Activated CD4-positive, alpha-beta T cell treated with anti-CD3 and anti-CD28 coated beads for 24 hours (primary cell): ENCODE measurements at places on chromosomes 2 and 18.

DNA sequence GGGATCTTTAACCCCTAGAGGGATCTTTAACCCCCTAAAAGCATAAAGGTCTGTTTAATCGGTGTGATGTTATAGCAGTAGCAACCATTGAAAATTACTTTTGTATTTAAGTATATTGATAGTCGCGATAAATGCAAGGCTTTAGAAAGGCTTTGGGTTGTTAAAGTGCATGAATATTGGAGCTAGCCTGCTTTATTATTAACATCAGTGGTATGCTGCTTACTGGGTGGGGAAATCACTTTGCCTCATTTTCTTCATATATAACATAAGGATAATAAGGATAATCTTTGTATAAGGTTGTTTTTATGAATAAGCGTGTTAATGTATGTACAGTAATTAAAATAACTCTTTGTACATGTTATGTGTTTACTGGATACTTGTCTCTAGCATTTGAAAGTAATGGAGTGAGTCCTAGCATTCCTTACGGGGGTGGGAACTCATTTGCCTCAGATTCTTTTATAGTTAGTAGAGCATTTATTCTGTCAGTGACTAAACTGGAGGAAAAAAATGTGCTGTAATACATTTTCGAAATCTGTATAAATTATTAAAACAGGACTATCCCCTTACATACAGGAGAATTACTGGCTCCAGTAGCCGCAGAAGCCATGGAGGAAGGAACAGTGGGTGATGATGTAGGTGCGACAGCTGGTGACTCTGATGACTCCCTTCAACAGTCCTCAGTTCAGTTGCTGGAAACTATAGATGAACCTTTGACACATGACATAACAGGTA is 122.2 kb downstream of the BIRC6 start:
- no peak for DNase-seq

- DNase-seq = no peak
These were observed 65.4 kb downstream of the TACR1 start for GRCh38 chr2:75133621-75134570.

GRCh38 chr2:1528273-1529064 is 115.2 kb downstream of the TPO start:
- no peak for DNase-seq

DNA sequence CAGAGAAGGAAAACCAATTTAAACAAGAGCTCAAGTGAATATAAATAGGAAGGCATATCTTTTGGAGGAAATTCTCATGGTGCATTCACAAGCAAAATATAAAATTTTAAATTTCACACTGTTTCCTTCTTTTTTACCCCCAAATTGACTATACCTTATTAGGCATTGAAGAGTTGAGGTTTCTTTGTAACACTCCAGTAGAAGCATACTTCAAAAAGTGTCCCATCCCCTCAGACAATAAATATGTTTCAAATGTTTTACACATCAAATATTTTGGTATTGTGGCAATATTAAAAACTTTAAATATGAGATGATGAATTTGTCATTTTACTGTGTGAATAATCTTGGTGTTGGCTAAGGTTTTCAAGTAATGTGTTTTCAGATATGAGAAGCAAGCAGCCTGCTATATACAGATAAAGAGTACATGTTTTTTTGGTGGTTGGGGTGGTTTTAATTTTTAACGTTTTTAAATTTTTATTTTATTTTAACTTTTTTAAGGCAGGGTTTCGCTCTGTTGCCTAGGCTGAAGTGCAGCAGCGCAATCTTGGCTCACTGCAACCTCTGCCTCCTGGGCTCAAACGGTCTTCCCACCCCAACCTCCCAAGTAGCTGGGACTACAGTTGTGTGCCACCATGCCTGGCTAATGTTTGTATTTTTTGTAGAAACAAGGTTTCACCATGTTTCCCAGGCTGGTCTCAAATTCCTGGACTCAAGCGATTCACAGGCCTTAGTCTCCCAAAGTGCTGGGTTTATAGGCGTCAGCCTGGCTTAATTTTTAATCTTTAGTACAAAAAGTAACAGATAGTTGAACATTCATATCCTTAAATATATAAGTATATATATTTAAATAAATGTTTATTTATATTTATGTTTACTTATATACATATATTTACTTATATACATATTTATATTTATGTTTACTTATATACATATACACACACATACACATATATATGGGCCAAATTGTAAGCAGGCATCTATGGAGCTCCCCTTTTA is 36.5 kb upstream of the DLX1 start:
- DNase-seq = no peak

- DNase-seq = no peak
These were observed 3.5 kb upstream of the RHOB start for GRCh38 chr2:20443276-20443920.

DNA sequence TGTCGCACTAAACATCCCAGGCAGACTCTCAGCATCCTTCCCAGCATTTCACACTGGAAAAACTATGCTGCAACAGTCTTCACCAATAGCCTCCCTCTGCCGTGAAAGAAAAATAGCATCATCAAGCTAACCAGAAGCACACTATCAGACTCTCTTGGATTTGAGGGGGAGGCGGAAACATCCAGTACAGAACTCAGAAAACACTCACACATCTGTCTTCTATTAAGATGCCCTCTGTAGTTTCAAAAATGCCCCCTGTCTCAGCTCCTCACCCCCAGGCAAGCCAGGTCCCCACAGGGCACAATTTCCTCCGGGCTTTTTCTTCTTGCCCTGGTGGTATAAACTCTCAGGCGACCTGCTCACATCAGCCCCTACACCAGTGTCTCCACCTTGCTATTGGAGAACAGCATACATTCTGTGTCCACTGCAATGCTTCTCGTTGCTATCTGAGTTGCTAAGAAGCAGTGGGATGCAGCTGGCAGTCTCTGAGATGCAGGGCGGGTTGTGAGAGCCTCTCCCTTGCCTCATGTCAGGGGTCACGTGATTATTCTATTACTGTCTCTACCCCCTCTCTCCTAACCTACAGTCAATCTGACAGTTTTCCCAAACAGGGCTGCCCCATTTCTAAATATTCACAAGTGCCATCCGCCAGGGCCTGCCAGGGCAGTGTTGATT is 189.9 kb downstream of the INO80D start:
- DNase-seq = no peak

DNA sequence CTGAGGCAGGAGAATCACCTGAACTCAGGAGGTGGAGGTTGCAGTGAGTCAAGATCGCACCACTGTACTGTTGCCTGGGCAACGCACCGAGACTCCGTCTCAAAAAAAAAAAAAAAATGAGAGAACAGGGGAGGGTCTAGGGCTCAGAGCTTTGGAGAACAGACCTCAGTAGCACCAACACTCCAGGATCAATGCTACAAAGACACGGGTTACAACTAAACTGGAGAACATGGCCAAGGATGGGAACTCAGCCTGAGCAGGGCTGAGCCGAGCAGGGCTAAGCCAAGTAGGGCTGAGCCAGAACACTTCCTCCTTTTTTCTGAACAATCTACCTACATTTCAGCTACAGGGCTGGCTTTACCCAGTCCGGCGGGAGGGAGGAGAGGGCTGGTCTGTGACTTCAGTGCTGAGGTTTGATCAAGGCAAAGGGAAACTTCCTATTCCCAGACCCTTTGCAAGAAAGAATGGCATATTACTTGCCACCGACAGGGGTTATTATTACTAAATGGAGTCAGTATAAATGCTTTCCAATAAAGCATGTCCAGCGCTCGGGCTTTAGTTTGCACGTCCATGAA is 2.9 kb upstream of the CASP8 start:
- DNase-seq = no peak

- no peak for DNase-seq
These were observed 189.5 kb downstream of the CTIF start for GRCh38 chr18:48728204-48728833.

DNA sequence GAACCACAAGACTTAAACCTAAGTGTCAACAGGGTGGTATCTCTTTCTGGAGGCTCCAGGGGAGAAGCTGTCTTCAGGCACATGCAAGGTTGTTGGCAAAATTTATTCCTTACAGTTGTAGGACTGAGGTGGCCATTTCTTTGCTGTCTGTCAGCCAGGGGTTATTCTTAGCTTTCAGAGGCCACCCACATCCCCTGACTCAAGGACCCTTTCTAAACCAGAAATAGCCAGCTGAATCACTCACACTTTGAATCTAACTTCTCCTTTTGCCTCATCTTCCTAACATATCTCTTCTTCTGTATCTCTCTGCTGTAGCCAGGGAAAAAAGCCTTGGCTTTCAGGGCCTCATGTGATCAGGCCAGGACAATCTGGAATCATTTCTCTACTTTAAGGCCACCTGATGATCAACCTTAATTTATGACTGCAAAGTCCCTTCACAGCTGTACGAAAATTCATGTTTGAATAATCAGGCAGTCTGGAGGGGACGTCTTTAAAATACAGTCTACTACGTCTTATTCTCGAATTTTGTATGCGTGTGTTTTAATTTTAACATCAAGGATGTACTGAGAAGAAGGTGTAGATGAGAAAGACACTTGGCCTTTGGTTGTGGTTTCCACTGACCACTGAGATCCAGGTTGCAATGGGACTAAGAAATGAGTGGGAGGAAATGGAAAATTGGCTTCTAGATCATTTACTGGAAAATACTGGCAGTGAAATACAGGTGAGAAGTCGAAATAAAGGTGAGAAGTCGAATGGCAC is 90.4 kb downstream of the DOCK10 start:
- DNase-seq = no peak

GRCh38 chr18:46152436-46152807 is 48.2 kb downstream of the HAUS1 start:
- DNase-seq = no peak

GRCh38 chr18:71832946-71833617 is 711.1 kb downstream of the CBLN2 start:
- DNase-seq = no peak

GRCh38 chr2:190807886-190808285 is 72.7 kb upstream of the GLS start:
- no peak for DNase-seq

- no peak for DNase-seq
These were observed 273.3 kb upstream of the TCF4 start for GRCh38 chr18:55861266-55861665.

- no peak for DNase-seq
These were observed 57.1 kb upstream of the ODC1 start for GRCh38 chr2:10504994-10505820.

DNA sequence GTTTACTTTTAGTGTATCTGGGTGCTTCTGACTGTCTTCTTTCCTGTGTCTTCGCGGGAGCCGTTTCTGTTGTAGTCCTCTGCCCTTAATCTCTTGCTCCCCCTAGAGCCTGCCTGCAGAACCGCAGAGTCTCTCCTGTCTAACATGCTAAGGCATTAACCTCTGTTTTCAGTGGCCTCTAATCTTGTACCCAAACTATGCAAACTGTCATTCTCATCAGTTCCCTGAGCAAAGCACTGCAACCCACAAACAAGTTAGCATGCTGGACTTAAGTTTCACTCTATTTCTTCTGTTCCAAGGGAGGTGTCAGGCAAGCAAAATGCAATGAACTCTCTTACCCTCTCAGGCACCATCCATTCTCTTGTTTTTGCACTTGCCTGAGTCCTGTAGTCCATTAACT is 138.4 kb downstream of the OTX1 start:
- no peak for DNase-seq

- no peak for DNase-seq
These were observed 6.8 kb upstream of the DDX1 start for GRCh38 chr2:15584767-15585469.

DNA sequence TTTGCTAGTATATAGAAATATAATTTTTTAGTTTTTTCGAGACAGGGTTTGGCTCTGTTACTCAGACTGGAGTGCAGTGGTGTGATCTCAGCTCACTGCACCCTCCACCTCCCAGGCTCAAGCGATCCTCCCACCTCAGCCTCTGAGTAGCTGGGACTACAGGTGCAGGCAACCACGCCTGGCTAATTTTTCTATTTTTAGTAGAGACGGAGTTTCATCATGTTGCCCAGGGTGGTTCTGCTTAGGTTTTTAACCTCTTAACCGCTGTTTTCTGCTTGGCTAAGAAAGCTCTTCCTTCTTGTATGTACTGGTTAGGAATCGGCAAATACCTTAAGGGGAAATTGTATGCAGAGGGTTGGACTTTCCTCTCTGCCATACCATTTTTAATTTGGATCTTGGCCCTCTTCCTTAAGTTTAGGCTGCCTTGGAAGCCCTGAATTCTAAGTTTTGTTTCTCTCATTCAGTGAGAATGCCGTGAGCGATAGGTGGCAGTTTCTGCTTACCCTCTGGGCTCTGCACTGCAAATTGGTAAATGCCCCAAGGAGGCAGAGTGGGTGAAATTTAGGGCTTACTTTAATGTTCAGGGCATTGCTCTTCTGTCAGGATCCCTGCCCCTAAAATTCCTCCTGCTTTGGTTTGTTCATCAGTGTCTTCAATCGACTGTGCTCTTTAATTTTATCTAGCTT is 32.3 kb downstream of the EML6 start:
- no peak for DNase-seq

DNA sequence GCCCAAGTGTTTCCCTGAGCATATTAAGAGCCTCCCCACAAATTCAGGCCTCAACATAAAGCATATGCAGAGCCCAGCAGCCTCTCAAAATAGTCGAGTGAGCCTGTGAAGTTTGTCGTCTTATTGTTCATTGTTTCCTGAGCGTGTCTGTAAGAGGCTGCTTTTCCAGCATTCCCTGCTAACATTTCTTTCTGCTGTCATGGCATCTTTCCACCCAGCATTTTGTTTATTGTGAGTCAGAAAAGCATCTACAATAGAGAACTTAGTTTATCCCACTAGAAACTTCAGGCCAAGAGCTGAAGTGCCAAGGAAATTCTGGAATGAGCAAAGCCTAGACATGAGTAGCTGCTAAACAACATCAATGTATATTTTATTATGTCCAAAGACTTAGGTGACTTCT is 46.3 kb upstream of the STAM2 start:
- DNase-seq = no peak

- DNase-seq = no peak
These were observed 3.5 kb upstream of the HAAO start for GRCh38 chr2:42795841-42796301.

DNA sequence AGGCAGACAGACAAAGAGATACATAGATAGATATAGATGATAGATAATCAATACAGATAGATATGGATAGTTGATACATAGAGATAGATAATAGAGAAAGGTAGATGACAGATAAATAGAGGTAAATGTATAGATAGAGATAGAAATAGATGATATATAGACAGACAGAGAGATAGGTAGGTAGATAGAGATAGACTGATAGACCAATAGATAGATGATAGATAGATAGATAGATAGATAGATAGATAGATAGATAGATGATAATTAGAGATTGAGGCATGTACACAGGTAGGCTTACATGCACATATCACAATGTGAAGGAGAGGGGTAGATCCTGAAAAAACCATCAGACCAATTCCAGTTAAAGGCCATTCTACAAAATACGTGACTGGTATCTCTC is 724.7 kb downstream of the GALR1 start:
- DNase-seq = no peak

DNA sequence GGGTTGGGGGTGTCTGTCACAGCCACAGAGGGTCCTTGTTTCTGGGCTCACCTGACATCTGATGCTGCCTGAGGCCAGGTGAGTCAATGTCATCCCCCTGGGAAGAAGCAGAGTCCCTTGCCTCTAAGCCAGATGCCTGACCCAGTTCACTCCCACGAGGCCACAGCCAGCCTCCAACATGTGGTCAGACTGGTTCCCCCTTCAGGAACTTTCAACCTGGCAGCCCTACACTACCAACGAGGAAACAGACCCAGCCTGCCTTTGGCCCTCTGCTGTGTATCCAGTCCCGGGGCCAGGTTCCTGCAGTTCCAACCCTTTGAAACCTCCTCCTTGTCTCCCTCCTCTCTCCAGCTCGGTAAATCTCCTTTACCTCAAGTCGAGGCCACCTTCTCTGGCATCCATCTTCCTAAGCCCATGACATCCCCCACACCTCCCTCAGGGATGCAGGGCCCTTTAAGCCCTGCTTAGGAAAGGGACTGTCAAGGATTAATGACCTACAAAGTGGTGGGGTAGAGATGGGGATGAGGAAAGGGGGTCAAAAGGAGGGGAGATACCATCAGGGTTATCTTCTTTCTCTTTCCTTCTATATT is 49.2 kb upstream of the SMAD2 start:
- no peak for DNase-seq
